ENCODE measurements at places on chromosomes 4 and X. TPM values are rescaled to one million over a fixed set of nuclear protein-coding genes. Genes with fewer than 3 reads are reported as not detected.

The NCAPG gene
- 64.0 TPM for total RNA-seq

The TMEM35A gene
- not detected for total RNA-seq

The FAAH2 gene
- 4.2 TPM for total RNA-seq

The EFHC2 gene
- 0.27 TPM for total RNA-seq

The PPP4R3C gene
- total RNA-seq = not detected

The ASMT gene
- total RNA-seq = 0.20 TPM

The SHROOM4 gene
- not detected for total RNA-seq

The GLOD5 gene
- not detected for total RNA-seq

The GAR1 gene
- total RNA-seq = 32.9 TPM

The TMSB15B gene
- 7.2 TPM for total RNA-seq

The GIMD1 gene
- total RNA-seq = not detected

The SNX12 gene
- 48.2 TPM for total RNA-seq

The SLC7A11 gene
- total RNA-seq = 2.0 TPM

The REPS2 gene
- 0.36 TPM for total RNA-seq

The BEX3 gene
- total RNA-seq = 9.1 TPM

The EPGN gene
- total RNA-seq = 1.3 TPM

The PAGE1 gene
- total RNA-seq = not detected

The NLGN3 gene
- 1.3 TPM for total RNA-seq

The CSAG3 gene
- total RNA-seq = not detected

The ENOPH1 gene
- total RNA-seq = 42.3 TPM

The TMEM31 gene
- total RNA-seq = not detected

The DRD5 gene
- total RNA-seq = not detected

The KCNE5 gene
- 0.32 TPM for total RNA-seq

The PNMA5 gene
- total RNA-seq = 0.09 TPM

The NUP54 gene
- total RNA-seq = 59.2 TPM
